ENCODE measurements at places on chromosomes 1 and 21.

- no peak for DNase-seq
Measured at GRCh38 chr1:204326771-204327300, 32.9 kb downstream of the PLEKHA6 start.

- no peak for DNase-seq
Measured at GRCh38 chr1:245131026-245131393, 23.8 kb upstream of the KIF26B start.

- no peak for DNase-seq
Measured at GRCh38 chr1:15559189-15559810, 25.6 kb downstream of the AGMAT start.

GRCh38 chr21:41258617-41259016 is 58.0 kb upstream of the FAM3B start:
- no peak for DNase-seq

GRCh38 chr1:209412566-209412965 is 170.9 kb upstream of the CAMK1G start:
- no peak for DNase-seq

GRCh38 chr1:220878191-220879075 is 810 bp upstream of the HLX start:
- DNase-seq, result no peak

- DNase-seq, result no peak
Measured at GRCh38 chr1:25066731-25067517, 136.8 kb upstream of the RUNX3 start.

DNA sequence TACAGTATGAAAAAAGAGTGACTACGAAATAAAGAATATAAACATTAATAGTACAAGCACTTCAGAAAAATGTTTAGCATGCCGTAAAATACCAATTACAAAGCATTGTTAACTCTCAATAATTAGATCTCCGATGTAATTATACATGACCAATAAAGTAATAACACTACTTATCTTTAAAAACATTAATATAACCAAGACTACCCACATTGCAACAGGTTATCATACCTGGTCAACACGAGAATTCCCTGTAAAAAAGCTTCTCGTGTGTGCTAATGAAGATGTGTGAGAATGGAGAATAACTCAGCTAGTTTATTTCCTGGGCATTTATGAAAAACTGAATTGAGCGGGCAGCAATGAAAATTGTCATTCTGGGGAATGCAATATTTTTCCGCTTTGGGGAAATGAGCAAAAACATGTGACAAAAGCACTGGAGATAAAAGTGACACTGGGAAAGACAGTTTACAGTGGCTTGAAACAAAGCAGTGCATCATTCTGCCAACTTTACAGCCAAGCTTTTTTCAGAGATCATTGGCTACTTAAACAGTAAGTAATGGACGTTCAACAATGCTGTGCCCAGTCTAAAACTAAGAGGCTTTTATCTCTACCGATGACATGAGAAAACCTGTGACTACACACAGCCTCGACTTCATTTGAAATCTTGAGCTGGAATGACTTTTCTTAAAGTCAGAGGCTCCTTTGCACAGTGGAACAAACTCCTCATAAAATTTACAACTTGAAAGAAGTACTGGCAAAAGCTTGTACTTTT is 34.7 kb downstream of the ITPKB start:
- no peak for DNase-seq

DNA sequence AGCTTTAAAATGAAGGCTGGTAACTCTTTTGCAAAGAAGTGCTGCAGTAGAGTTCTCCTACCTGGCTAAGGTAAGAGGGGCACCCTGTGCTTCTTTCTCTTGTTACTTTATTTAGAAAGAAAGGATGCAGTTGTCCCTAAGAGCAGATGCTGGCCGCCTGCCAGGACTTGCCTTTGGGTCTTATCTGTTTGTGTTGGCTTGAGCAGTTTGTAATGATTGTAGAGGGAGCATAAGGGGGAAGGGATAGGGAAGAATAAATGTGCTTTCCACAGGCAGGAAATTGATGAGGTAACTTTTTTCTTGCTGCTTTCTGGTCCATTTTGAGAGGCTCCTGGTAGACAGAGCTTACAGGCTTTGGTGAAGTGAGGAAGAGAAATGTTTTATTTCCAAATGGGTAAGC is 229.6 kb downstream of the HHAT start:
- no peak for DNase-seq

Data from NCI-H526 (cell line).